Left ventricle myocardium superior (tissue), 1 donor: ENCODE measurements at places on chromosomes 2 and 18. TPM values are rescaled to one million over a fixed set of nuclear protein-coding genes. Genes with fewer than 3 reads are reported as not detected.

DNA sequence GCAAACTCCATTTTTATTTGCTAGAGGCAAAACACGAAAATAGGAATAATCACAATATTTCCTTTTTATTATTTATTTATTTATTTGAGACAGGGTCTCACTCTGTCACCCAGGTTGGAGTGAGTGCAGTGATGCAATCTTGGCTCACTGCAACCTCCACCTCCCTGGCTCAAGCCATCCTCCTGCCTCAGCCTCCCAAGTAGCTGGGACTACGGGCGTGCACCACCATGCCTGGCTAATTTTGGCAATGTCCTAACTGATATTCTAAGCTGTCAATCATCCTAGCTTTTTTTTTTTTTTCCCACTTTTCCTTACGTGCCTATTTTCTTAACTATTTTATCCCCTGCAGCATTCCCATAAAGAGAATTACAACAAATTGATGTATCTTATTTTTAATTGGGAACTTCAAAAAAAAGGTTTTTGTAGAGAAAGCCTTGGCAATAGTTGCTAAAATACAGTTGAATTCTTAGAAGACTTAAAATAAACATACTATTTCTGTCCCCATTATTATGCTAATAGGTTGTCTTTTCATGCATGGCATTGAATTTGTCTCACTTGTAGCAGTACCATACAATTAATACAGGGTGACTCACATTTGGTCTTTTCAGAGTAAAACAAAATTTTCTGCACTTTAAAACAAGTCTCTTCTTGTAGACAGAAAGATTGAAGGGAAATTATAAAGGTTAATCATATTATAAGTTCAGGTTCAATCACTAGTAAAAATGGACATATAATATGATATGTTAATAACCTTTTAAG is 153.5 kb downstream of the SLC39A10 start:
- DNase-seq: no peak

DNA sequence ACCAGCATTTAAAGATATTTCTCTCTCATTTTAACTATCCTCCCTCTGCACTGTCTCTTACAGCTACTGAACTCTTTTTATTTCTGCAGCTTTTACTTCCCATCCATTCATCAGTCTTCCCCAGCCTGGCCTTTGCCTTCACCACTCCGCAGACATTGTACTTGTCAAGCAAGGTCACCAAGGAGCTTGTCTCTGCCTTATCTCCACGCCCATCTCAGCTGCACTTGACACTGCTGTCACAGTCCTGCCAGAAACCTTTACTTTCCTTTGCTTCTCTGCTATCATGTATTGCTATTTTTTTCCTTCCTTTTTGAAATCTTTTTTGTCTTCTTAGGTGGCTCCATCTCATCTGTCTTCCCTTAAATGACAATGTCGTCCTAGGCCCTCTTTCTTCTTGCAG is 147.0 kb downstream of the VWC2L start:
- DNase-seq: no peak

DNA sequence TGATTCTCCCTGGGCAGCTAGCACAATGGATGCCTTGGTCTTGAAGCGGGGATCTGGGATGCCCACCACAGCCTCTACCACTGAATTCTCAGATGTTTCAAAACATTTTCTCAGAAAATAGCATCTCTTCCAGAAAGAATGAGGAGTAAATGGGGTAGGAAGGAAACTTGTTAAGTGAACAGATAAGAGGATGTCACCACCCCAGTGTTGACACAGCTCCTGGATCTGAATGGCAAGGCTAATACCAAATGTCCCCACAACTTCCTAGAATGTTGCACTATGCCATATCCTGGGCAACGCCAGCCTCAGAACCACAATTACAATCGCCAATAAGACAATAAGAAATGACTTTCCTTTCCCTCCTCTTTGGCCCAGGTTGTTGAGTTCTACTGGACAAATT is 177.2 kb downstream of the BCL11A start:
- no peak for DNase-seq

GRCh38 chr2:120244656-120245519 is 7.8 kb upstream of the RALB start:
- DNase-seq: no peak

- DNase-seq: no peak
These were observed 201.0 kb downstream of the PMAIP1 start for GRCh38 chr18:60100778-60101177.

DNA sequence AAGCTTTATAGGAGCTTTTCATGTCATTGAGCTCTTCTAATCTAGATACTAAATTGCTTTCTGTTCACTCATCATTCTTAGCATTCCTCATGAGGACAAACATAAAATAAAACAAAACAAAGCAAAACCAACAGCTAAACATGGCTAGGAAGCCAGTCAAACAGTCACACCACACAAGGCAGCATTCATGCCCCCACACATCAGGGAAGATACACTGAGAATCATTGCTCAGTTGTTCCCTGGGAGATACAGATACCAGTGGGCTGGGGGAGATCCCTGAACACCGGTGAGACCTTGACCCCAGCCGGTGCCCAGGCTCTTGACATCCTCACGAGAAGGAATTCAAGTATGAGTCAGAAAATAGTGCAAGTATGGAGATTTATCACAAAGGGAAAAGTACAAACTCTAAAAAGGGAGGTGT is 177.9 kb upstream of the ARL4C start:
- DNase-seq: no peak

DNA sequence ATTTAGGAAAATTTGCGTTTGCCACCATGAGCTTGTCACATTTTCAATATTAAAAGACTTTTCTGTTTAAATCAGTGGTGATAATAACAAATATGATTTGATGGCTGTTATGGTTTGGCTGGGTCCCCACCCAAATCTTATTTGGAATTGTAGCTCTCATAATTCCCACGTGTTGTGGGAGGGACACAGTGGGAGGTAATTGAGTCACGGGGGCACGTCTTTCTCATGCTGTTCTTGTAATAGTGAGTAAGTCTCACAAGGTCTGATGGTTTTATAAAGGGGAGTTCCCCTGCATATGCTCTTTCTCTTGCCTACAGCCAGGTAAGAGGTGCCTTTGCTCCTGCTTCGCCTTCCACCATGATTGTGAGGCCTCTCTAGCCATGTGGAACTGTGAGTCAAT is 83.4 kb upstream of the RGPD4 start:
- no peak for DNase-seq

DNA sequence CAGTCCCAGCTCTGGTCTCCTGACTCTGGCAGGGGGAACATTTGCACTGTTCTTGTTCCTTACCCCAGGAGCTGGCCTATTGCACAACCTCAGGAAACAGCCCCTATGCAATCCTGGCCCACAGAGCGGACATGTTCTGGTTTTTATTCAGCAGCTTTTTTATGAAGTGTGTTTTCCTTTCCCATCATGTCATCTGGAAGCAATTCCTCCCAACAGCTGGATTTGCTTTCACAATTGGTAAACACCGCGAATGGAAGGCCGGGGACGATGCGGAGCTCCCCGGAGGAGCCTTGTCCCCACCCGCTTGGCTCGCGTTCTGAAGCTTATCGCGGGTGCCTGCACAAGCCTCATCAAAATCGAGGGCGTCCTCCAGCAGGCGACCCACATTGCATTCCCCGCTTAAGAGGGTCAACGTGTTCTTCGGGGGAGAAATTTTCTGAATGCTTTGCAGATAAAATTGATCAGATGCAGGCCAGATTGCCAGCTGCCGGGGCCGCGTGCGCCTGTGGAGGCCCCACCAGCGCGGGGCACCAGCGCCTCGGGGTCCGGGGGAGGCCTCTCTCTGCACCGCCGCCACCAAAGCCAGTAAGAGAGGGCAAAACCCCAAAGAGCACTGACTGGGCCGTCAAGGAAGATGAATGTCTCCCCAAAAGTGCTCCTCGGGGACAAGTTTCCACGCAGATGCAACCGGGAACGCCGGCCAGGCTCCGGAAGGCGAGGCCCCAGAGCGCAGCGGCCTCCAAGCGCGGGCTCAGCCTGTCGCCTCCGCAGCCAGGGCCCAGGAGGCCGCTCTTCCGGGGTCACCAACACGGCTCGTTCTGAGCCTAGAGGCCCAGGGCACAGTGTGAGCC is 60.3 kb upstream of the SP3 start:
- DNase-seq: peak; percentile 86

- no peak for DNase-seq
These were observed 35.1 kb upstream of the SLC25A52 start for GRCh38 chr18:31795747-31796146.

GRCh38 chr18:11909591-11910026 is 1.5 kb upstream of the MPPE1 start:
- DNase-seq: no peak

DNA sequence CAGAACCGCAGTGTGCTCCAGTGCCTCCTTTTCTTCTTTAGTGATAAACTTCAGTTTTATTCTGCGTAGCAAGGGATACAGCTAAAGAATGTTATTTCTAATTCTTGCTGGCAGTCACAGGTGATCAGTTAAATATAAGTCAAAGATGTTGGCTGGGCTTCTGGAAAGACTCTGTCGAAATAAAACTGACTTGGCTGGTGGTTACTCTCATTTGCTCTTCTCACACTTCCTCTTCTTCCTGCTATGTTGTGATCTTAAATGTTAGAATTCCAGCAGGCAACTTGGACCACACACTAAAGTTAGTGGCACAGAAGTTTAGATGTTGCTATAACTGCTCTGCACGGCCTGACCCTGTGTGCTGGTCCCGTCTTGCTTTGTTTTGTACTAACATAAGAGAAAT is 278.6 kb downstream of the CDH19 start:
- DNase-seq: no peak

Gene MC4R
- total RNA-seq: not detected

Gene CNDP1
- not detected for total RNA-seq

Gene MOCOS
- total RNA-seq: 0.27 TPM

Gene M1AP
- total RNA-seq: not detected

Gene PSD4
- 2.9 TPM for total RNA-seq

Gene SERPINE2
- total RNA-seq: 6.0 TPM
